ENCODE measurements at places on chromosomes 6 and 20.
A peak's percentile ranks its signal among the peaks of the same experiment; 100 is the strongest.

GRCh38 chr6:136732889-136733288 lies 59.4 kb downstream of the MAP3K5 start:
- no peak for DNase-seq

GRCh38 chr20:59181936-59182335 lies 18.3 kb downstream of the ZNF831 start:
- DNase-seq = no peak

GRCh38 chr6:161372422-161372793 lies 98.5 kb upstream of the AGPAT4 start:
- DNase-seq = no peak

GRCh38 chr20:20582734-20583133 lies 129.7 kb downstream of the RALGAPA2 start:
- no peak for DNase-seq

- DNase-seq = no peak
Measured at GRCh38 chr6:118215269-118215668, 308.2 kb downstream of the SLC35F1 start.

- DNase-seq = no peak
Measured at GRCh38 chr6:88513920-88514319, 347.8 kb upstream of the CNR1 start.

- no peak for DNase-seq
Measured at GRCh38 chr6:166776571-166776970, 149.5 kb upstream of the RPS6KA2 start.

DNA sequence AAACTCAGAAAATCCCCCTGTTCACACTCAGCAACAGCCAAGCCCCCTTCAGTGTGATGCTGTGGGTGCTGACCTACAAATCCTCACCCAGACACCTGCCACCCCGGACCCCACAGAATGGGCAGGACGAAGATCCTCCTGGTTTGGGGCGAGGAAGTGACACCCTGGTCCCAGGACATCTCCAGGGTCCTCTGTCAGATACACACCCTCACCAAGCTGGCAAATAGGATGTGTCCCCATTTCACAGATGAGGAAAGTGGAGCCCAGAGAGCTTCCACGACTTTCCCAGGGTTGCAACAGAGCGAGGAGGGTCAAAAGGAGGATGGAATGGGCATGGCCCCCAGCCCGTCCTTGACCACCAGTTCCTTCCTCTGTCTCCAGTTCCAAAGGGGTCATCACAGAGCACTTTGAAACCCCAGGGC lies 92.0 kb upstream of the AFDN start:
- DNase-seq = no peak

- peak; percentile 19 for DNase-seq
Measured at GRCh38 chr6:20313960-20314530, 87.6 kb upstream of the E2F3 start.

All from DMS79 (cell line).